ENCODE measurements at places on chromosomes 13 and 19.

- no peak for DNase-seq
These were observed 195.3 kb downstream of the USP12 start for GRCh38 chr13:26976313-26976712.

DNA sequence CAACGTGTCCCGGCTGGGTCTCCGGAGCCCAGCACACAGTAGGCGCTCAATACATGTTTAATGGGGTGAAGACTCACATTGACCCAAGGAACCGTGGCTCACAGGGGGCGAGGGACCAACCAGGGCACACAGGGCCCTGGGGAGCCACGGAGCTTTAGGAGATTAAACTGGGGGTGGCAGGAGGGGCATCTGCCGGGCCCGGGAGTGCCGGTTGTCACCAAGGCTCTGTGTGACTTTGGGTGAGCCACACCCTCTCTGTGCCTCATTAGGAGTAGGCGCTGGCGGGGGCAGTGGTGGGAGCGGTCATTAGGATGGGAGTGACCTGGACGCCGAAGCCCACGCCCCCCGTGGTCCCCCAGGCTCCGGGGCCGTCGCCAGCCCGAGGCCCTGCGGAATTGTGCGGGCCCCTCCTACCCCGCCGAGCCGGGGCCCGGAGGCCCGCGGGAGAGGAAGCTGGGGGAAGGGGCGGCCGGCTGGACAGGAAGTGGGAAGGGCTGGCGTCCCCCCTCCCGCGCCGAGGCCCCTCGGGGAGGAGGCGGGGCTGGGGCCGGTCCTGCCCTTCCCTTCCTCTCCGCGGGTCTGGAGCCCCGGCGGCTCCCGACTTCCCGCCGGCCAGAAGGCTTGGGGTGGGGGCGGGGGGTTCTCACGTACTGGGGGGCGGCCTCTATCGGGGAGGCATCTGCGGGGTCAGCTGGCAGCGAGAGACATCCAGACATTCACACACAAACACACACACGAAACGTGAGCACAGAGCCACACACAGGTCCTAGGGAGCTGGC, 1.8 kb upstream of the SSBP4 start:
- peak; percentile 87 for DNase-seq

- DNase-seq: peak; percentile 72
These were observed 47.7 kb downstream of the ZMYM2 start for GRCh38 chr13:20006206-20006605.

DNA sequence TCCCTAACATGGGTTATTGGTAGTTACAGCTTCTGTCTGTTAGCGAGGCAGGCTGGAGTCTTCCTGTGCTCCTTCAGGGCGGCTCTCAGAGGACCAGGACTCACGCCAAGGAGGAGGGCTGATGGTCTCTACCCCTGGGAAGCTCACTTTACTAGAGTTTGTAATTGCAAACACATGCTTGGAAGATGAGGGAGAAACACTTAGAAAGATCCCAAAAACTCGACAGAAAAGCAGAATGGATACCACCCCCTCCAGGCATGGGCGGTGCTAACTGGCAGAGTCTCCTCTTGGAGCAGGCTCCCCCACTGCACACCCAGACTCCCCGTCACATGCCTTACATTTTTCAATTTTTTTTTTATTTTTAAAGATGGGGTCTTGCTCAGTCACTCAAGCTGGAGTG, 62.0 kb downstream of the PARP4 start:
- DNase-seq: no peak

Data from M059J (cell line).